Activated T-helper 2 cell treated with anti-CD3 and anti-CD28 coated beads, Interferon-gamma antibody, Interleukin-2, Interleukin-4, amounts not matched to agents 10 μg/mL and 5 μg/mL and 100 μg/mL, durations not matched to agents 14 hours and 24 hours and 36 hours (primary cell): ENCODE measurements at places on chromosomes 7 and 10.

- DNase-seq, result no peak
These were observed 154.9 kb downstream of the ATE1 start for GRCh38 chr10:121772884-121773283.

DNA sequence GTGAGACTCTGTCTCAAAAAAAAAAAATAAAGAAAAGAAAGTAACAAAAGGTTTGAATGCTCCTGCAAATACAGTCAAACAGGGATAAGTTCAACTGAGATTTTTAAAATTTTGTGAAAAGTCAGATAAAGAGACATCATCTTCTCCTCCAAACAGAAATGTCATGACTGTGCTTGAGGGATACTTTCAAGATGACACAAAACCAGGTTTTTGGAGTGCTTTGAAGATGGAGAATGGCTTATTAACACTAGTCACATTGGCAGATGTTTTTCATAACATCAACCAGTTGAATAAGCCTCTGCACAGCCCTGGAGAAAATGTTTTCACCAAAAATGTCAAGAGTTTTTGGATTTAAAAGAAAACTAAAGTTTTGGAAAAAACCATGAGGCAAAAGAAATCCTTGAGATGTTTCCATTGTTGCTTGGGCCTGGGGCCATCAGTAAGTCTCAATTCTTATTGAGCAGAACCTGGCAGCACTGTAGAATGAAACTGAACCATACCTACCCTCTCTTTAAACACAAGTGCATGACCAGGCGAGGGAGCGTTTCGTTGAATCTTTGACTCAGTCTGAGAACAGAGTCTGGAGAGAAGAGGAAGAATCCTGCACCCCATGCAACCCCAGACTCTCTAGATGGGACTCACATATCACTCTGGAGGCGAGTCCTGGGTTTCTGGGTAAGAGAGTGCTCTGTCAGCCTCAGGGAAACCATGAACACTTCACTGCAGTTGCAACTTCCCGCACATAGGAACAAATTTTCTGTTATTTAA, 37.4 kb upstream of the PRKCQ start:
- DNase-seq, result no peak

DNA sequence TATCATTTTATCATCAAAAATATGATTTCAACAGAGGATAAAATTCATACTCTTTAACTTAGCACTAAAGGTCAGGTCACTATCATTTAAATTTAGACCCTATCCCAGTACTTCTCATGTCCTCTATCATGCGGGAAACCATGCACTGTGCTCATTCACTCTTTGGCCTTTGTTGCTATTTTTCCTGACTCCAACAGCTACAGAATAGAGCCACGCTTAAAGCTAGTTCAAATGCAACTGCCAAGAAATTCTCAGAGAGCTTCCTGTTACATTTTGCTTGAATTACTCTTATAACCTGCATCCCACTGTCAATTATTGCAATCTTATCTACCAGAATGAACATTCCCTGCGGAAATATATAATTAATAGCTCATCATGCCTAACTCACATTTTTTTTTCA, 58.3 kb downstream of the SEMA3A start:
- DNase-seq, result no peak

DNA sequence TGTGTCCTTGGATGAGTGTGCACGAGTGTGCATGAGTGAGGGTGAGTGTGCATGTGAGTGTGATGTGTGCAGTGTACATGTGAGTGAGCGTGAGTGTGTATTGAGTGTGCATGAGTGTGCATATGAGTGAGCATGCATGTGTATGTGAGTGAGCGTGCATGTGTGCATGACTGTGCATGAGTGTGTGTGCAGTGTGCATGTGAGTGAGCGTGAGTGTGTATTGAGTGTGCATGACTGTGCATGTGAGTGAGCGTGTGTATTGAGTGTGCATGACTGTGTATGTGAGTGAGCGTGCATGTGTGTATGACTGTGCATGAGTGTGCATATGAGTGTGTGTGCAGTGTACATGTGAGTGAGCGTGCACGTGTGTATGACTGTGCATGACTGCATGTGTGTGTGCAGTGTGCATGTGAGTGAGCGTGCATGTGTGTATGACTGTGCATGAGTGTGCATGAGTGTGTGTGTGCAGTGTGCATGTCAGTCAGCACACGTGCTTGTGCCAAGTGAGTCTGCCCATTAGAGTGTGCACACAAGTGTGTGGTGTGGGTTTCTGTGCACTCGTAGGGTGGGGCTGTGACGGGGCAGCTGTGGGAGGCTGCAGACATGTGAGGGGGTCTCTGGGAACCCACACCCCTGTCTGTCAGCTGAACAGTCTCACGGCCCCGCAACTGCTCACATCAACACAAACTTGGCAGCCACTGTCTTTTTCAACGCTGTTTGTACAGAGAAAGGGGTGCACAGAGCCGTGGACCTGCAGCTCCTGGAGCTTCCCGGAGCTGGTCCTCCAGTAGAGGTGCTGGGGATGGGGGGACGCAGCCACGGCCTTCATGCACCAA, 14.8 kb downstream of the FOXL3 start:
- no peak for DNase-seq

GRCh38 chr7:116172353-116172752, 38.0 kb upstream of the TES start:
- DNase-seq, result no peak

DNA sequence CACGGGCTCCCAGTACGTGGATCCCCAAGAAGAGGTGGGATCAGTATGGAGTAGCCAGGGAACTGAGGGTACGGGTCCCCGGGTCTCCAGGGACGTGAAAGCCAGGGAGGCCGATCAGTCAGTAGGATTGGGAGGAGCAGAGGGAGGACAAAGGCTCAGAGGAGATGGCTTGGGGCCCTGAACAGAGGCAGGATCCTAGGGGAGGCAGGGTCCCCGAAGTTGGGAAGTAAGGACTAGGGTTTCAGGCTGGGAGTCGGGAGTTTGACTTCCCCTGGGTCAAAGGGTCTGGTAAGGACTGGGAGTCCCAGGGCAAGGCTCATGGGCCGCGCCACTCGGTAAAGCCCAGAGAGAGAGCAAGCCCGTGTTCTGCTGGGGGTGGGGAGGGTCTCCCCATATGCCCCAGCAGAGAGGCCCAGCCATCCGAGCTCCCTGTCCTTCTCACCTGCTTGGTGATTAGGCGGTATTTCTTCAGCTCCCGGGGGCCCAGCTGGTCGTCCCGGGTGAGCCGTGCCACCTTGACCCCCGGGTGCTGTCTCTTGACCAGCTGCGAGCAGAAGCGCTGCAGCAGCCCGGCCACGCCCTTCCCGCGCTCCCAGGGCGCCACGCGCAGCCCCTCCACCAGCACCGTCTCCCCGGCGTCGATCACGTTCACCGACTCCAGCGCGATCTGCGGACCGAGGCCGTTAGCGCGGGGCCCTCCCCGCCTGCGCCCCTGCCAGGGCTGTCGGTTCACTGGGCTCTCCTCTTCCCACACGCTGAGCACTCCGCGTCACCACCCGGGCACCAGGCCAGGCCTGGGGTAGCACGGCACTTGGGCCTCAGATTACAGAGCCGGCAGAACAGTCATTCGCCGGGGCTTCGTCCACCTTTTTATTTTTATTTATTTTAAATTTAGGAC, 7.0 kb downstream of the NAT16 start:
- no peak for DNase-seq

DNA sequence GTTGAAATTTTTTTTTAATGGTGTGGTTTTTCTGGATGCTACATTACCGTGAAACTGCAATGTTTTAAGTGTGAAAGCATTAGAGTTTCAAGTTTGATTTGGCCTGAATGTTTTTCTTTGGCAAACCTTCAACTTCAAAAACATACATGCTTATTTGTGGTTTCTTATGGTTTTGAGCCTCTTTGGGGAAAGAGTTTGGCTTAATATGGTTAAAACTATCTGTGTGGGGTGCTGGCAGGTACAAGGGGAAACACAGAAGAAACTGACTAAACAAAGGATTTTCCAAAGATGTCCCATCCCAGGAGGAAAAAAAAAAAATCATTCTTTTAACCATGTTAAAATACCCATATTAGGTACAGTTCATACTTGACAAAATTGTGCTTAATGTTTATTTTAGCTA, 121.1 kb downstream of the HGF start:
- DNase-seq, result no peak
